ENCODE measurements at places on chromosomes 7 and 10. TPM values are rescaled to one million over a fixed set of nuclear protein-coding genes. Genes with fewer than 3 reads are reported as not detected.

Gene SLC13A1
- total RNA-seq: not detected

- H3K27ac ChIP-seq: 0 out of 2 replicates have a peak within 1 kb of the TSS, but pooled peaks have one; percentile 10
- H3K4me3 ChIP-seq: peak within 1 kb of the TSS; percentile 97
- peaks cover 17% of the 10 kb centered on the region for H3K36me3 ChIP-seq
- H3K27me3 ChIP-seq: no peaks in the 10 kb centered on the region
Observed at GRCh38 chr7:44200699-44201461, at the start of gene YKT6. TSS of gene YKT6 (plus strand) at chr7:44200978. CDS start at chr7:44201136, 158 bp downstream.

DNA sequence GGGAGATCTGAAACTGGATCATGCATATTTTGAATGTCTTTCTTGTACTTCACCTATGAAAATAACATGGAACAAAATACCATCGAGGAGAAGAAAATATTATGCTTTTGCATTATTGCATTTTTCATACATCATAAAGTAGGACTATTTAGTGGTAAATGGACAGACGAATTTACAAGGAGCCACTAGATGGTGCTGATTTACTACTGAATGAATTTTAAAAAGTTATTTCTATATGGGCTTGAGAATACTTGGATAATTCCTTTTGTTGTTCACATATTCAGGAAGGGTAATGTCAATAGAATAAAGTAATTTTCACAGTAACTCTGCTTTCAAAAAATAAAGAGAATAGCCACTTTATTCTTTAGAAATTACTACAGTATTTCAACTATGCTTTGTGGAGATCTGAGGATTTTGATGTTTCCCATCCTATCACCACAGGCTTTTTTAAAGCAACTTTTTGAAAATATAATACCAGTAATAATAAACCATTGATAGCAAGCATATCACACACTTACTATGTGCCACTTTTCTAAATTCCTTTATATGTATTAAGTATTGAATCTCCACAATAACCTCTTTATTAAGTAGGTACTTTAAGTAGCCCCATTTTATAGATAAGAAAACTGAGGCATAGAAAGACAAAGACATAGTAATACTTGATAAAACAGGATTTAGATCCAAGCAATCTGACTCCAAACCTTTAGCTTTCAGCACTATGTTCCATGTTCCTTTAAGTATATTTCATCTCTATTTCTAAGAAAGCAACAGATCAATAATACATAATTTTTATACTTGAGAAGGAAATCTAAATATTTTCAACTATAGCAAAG lies 38.6 kb downstream of the NEBL start:
- no peak for DNase-seq
- no peaks in the 10 kb centered on the region for H3K4me1 ChIP-seq
- H3K27me3 ChIP-seq: no peaks in the 10 kb centered on the region
- no peak overlapping the region for H3K4me3 ChIP-seq
- H3K36me3 ChIP-seq: no peaks in the 10 kb centered on the region
- H3K27ac ChIP-seq: no peak overlapping the region

Gene CADPS2
- total RNA-seq: 11.9 TPM

GRCh38 chr7:151551820-151552219 lies 32.1 kb upstream of the RHEB start:
- no peak overlapping the region for H3K4me3 ChIP-seq
- peaks cover 32% of the 10 kb centered on the region for H3K4me1 ChIP-seq
- no peak for DNase-seq
- H3K27me3 ChIP-seq: no peaks in the 10 kb centered on the region

GRCh38 chr10:71526653-71527052 lies 129.9 kb downstream of the CDH23 start:
- H3K4me1 ChIP-seq: no peaks in the 10 kb centered on the region
- no peaks in the 10 kb centered on the region for H3K36me3 ChIP-seq
- no peak overlapping the region for H3K27ac ChIP-seq
- DNase-seq: no peak
- H3K27me3 ChIP-seq: no peaks in the 10 kb centered on the region

Gene ASB15
- total RNA-seq: not detected

DNA sequence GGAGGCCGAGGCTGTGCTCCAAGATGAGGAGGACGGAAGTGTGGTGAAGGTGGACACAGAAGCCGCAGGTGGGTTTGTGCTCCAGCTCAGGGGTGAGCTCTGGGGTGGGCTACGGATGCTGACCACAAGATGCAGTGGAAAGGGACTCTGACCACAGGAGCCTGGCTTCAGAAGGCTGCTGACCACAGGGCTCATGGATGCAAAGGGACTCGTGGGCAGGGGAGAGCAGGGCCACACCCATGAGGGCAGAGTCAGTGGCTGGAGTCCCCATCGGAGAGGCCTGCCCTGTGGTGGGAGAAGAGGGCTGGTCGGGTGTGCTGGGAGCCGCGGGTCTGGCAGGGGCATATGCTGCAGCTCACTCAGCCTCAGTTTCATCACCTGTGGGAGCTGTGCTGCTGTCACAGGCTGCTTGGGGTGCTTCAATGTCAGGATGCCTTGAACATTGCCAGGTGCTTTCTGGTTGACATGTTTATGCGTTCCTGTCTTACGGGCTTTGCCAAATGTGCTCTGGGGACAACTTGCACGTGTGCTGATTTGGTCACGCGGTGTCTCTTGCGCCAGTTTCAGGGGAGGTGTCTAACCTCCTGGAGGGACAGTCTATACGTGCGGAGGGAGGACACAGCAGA lies 13.7 kb downstream of the SCART1 start:
- no peaks in the 10 kb centered on the region for H3K4me1 ChIP-seq
- DNase-seq: no peak
- no peaks in the 10 kb centered on the region for H3K36me3 ChIP-seq
- no peaks in the 10 kb centered on the region for H3K27me3 ChIP-seq
- no peak overlapping the region for H3K27ac ChIP-seq
- H3K4me3 ChIP-seq: no peak overlapping the region

- no peaks in the 10 kb centered on the region for H3K27me3 ChIP-seq
- H3K36me3 ChIP-seq: no peaks in the 10 kb centered on the region
- DNase-seq: no peak
- H3K4me1 ChIP-seq: no peaks in the 10 kb centered on the region
- H3K4me3 ChIP-seq: no peak overlapping the region
Observed at GRCh38 chr10:102546606-102547320, 43.0 kb downstream of the SUFU start.

DNA sequence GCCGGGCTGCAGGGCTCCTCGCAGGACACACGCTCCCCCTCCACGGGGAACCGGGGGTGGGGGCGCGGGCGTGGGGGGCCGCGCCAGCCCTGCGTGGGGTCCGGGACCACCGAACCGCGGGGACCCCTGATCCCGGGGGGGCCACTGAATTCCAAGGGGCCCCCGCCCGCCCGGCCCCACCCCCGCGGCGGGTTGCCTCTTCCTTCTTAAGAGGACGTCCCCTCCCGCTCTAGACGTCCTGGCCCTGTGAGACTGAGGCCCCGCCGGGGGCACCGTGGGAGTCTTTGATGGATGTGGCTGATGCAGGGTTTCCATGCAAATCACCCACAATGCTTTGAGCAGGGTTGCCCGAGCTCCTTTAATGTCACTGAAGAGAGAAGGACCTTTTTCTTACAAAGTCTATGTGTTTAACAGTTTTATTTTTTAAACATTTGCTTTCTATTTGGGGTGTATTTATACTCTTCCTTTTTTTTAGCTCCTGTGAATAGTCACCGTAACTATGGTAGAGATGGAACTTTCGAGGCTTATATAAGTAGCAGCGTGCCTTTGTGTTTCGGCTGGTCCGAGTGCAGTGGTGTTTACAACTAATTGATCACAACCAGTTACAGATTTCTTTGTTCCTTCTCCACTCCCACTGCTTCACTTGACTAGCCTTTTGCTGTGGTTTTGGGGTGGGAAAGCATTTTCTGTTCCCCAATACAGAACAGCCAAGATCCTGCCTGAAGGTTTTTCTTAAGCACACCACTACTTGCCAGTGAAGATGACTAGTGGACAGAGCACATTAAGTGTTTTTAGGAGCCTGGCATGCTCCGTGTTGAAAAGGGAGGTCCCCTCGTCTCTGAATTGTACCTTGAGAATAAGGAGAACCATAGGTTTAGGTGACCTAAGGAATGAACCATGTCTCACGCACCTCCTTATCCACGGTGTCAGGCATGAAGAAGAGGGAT lies 44.8 kb downstream of the PDIA4 start:
- DNase-seq: peak; percentile 66
- H3K36me3 ChIP-seq: no peaks in the 10 kb centered on the region
- H3K27ac ChIP-seq: no peak overlapping the region
- H3K27me3 ChIP-seq: no peaks in the 10 kb centered on the region
- H3K4me3 ChIP-seq: peak overlapping the region; percentile 71

GRCh38 chr7:80467069-80467468 lies 44.8 kb downstream of the GNAT3 start:
- H3K36me3 ChIP-seq: no peaks in the 10 kb centered on the region
- H3K27ac ChIP-seq: no peak overlapping the region
- H3K4me3 ChIP-seq: no peak overlapping the region
- no peaks in the 10 kb centered on the region for H3K4me1 ChIP-seq

DNA sequence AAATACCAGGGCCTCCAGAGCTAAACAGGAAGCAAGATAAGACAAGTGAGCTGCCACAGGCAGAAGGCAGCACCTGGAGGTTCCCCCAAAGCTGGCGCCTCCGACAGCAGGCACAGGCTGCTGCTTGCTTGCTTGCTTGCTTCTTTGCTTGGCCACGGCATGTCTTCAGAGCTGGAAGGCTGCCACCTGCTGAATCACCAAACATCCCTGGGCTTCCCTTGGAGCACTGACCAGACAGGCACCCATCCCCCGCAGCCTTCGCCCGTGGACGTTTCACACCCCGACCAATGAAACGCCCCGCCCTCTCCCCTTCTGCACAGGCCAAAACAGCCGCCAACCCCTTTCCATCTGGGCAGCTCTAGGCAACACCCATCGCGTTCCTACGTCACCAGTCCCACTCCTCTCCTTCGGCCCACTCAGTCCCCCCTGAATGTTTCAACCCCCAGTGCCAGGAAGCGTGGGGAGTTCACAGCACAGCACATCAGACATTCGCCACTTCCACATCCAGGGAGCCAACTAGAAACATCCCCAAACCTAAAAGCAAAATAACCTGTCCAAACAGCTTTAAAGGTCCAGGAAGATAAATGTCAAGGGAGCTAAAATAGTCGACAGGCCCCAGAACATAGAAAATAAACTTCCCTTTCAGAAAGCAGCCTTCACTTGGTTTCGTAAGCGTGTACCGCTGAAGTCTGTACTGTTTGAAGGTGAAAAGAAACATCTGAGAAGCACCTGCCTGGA lies 1.6 kb downstream of the SGMS1 start:
- peak overlapping the region; percentile 89 for H3K27ac ChIP-seq
- no peaks in the 10 kb centered on the region for H3K36me3 ChIP-seq
- H3K27me3 ChIP-seq: no peaks in the 10 kb centered on the region
- H3K4me3 ChIP-seq: peak overlapping the region; percentile 67
- DNase-seq: peak; percentile 88
- H3K4me1 ChIP-seq: peaks cover 36% of the 10 kb centered on the region

Gene COL17A1
- total RNA-seq: 41.3 TPM

DNA sequence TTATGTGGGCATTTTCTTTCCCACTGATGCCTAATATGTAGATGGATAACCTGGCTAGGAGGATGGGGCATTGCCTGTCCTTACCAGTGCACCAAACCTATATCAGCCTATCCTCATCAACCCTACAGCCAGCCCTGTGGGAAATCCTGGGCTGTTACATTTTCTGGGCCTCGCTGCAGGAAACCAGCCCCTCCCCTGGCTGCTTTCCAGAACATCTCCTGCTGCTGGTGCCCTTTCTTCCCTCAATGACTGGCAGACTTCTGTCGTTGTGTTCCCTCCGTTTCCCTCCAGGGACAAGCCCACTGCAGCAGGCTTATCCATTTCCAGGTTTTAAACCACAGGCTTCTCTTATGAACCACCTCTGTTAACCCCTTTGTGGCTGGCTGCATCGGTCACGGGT lies 486.1 kb upstream of the COBL start:
- DNase-seq: no peak
- H3K4me1 ChIP-seq: no peaks in the 10 kb centered on the region
- H3K4me3 ChIP-seq: no peak overlapping the region
- H3K36me3 ChIP-seq: no peaks in the 10 kb centered on the region
- peaks cover 26% of the 10 kb centered on the region for H3K27me3 ChIP-seq
- no peak overlapping the region for H3K27ac ChIP-seq

- no peaks in the 10 kb centered on the region for H3K36me3 ChIP-seq
- no peaks in the 10 kb centered on the region for H3K27me3 ChIP-seq
- H3K4me3 ChIP-seq: no peak overlapping the region
Observed at GRCh38 chr7:130144312-130145171, 60.7 kb downstream of the TMEM209 start.

DNA sequence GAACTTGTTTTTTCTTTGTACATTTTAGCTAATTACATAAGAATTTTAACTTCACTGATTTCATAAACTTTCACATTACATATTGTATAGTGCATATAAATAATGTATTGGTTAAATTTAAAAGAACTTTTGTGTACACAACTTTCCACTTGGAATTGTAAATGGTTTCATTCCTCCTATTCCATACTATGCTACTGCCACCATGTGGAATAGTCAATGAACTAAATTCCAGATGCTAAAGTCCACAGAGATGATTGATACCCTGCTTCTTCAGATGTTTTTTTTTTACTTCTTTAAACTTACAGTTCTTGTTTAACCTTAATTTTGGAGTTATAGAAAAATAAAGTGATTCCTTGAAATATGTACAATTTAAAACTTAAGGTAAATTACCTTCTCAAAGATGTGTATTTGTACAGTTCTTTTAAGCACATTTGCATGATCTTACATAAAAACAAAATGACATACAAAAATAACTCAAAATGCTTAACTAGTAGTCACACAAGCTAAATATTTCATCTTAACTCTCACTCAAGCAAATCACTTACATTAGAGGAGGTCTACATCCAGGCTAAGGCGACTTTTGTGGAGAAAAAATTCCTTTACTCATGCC lies 247.6 kb upstream of the HGF start:
- no peak overlapping the region for H3K27ac ChIP-seq
- H3K4me1 ChIP-seq: peaks cover 9% of the 10 kb centered on the region
- no peak for DNase-seq
- no peak overlapping the region for H3K4me3 ChIP-seq
- no peaks in the 10 kb centered on the region for H3K27me3 ChIP-seq

DNA sequence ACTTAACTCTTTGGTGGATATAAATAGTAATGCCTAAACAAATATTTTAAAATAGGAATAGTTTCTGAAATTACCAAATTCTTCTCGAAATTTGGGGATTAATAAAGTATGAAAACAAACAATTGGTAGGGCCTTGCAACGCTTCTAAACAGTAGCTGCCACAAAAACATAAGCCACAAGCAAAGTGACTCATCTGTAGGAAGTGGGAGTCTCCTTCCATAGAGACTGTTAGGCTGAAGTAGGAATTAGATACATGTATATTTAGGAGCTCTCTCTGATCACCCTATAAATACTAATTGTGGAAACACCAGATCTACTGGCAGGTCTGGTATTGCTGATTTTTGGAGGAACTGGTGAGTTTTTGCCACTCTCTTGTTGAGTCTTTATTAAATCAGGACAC lies 5.7 kb upstream of the LMOD2 start:
- DNase-seq: no peak
- no peak overlapping the region for H3K4me3 ChIP-seq

Measured in PC-9 (cell line).